IMR-90 (cell line): ENCODE measurements at places on chromosomes 3 and 15. TPM values are rescaled to one million over a fixed set of nuclear protein-coding genes. Genes with fewer than 3 reads are reported as not detected.

DNA sequence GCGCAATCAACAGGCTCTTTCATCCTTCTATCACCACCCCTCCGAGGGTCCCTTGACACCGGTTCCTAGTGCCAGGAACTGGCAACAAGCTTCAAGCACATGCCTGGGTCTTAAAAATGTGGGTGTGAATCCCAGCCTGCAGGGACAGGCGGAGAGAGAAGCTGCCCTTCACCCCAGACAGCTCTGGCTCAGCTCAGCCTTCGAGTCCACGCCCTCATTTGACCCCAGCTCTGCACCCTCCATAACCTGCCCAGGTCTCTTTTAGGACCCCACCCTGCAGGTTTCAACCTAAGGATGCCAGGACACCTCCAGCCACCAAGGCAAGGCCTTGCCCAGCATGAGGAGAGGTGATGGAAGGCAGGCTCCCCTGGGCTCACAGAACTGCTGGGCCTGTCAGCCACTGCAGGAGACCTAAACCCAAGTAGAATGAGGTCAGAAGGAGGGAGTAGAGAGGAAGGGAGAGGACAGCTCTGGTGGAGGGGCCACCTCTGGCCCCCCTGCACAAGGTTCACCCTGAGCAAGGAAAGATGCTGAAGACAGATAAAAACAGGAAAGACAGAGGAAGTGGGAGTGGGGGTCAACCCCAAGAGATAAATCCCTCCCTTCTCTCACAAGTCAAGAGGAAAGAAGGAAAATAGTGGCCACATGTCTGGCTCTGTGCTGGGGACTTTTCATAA is 2.6 kb upstream of the LOXL1 start:
- peaks cover 47% of the 10 kb centered on the region for H3K4me1 ChIP-seq
- H3K27ac ChIP-seq: peak overlapping the region; percentile 91
- H3K4me3 ChIP-seq: no peak overlapping the region

DNA sequence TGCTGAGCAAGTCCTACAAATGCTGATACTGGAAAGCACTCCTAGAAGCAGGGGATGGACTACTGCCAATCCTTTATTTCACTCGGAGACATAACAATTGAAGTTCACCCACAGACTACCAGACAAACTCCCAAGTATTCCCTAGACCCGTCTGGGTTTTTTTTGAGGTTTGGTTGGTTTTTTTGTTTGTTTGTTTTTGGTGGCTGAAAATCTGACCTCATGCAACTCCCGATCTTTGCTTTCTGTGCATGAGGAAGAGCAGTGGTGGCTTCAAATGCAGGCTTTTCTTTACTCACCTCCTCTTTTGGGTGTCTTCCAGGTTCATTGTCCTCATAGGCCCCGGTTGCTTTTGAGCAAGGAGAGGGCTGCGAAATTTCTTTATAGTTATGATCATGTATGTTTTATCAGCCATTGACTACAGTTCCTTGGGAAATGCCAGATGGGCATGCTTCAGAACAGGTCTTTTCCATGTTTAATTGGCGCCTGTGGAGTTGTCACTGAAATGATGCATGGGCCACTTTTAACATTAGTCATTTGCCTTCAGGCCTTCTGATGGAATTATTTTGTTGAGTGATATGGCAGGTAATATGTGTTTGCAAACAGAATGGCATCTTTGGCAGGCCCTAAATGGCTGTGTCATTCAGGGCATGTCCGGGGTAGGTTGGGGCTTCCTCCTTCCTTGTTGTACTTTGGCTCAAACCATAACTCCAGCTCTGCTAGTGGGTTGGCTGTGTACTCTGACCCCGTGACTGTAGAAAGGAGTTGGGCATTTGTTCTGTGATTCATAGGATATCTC is 81.3 kb upstream of the ZBED2 start:
- no peak overlapping the region for H3K27ac ChIP-seq
- no peak overlapping the region for H3K4me3 ChIP-seq
- H3K36me3 ChIP-seq: no peaks in the 10 kb centered on the region
- H3K4me1 ChIP-seq: peaks cover 3% of the 10 kb centered on the region; the same call in 1 of the 2 replicates
- DNase-seq: no peak

- DNase-seq: no peak
- H3K36me3 ChIP-seq: no peaks in the 10 kb centered on the region
- H3K4me1 ChIP-seq: peaks cover 2% of the 10 kb centered on the region; the same call in 1 of the 2 replicates
- no peak overlapping the region for H3K4me3 ChIP-seq
- peaks cover 68% of the 10 kb centered on the region for H3K27me3 ChIP-seq
- H3K27ac ChIP-seq: no peak overlapping the region
These were observed 7.5 kb upstream of the PCSK6 start for GRCh38 chr15:101497017-101497416.

- no peak overlapping the region for H3K4me3 ChIP-seq
- H3K4me1 ChIP-seq: no peaks in the 10 kb centered on the region
- H3K27ac ChIP-seq: no peak overlapping the region
- H3K27me3 ChIP-seq: peaks cover 5% of the 10 kb centered on the region
- no peaks in the 10 kb centered on the region for H3K36me3 ChIP-seq
These were observed 180.0 kb downstream of the CD47 start for GRCh38 chr3:107910713-107911259.

GRCh38 chr15:100899601-100900000 is 19.6 kb upstream of the LRRK1 start:
- no peaks in the 10 kb centered on the region for H3K36me3 ChIP-seq
- H3K27ac ChIP-seq: no peak overlapping the region
- no peaks in the 10 kb centered on the region for H3K27me3 ChIP-seq
- H3K4me3 ChIP-seq: no peak overlapping the region

GRCh38 chr3:100113723-100114412 is 433 bp downstream of the FILIP1L start:
- no peaks in the 10 kb centered on the region for H3K27me3 ChIP-seq
- peaks cover 5% of the 10 kb centered on the region for H3K4me1 ChIP-seq
- H3K4me3 ChIP-seq: no peak overlapping the region
- peak overlapping the region; percentile 26; the same call in 1 of the 2 replicates for H3K27ac ChIP-seq

DNA sequence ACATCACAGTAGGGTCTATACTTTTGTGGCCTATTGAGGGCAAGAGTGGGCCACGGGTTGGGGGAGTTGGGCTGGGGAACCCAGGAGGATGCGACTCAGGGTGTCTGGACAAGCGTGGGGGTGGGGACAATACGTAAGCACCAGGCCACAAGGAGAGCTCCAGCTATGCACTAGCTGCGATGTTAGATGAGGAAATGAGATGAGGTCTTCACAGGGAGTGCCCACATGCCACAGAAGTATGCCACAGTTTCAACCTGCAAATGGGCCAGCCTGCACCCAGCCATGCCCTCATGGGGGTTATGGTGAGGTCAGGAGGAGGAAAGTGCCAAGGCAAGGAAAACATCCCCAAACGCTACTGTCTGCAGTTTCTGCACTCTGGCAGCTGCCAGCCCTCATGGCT is 30.5 kb downstream of the CACNA2D2 start:
- no peak overlapping the region for H3K4me3 ChIP-seq
- H3K27me3 ChIP-seq: peaks cover 22% of the 10 kb centered on the region; the same call in 1 of the 2 replicates
- no peaks in the 10 kb centered on the region for H3K36me3 ChIP-seq
- H3K4me1 ChIP-seq: no peaks in the 10 kb centered on the region
- no peak overlapping the region for H3K27ac ChIP-seq
- no peak for DNase-seq

DNA sequence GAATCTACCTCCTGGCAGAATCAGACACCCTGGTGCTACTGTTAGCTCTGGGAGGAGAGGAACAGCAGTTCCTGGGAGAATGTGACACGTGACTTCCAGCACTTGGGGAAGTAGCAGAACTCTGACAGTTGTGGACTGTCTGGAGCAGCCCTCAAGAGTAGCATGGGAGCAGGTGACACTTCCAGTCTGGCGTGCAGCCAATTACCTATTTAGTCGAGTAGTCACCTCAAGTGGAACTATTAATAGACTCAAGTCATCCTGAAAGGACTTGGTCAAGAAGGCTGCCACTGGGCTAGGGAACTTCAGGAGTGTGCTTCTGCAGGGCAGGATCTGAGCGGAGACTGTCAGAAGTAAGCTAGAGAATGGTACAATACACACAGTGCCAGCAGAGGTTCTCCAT is 62.3 kb downstream of the MTHFS start:
- H3K4me3 ChIP-seq: no peak overlapping the region
- H3K4me1 ChIP-seq: no peaks in the 10 kb centered on the region
- H3K27ac ChIP-seq: no peak overlapping the region
- no peak for DNase-seq
- H3K27me3 ChIP-seq: no peaks in the 10 kb centered on the region
- H3K36me3 ChIP-seq: no peaks in the 10 kb centered on the region

- H3K4me1 ChIP-seq: peaks cover 13% of the 10 kb centered on the region
- peaks cover 10% of the 10 kb centered on the region for H3K36me3 ChIP-seq
- no peaks in the 10 kb centered on the region for H3K27me3 ChIP-seq
- peak; percentile 40 for DNase-seq
- peak overlapping the region; percentile 10; the same call in 1 of the 2 replicates for H3K27ac ChIP-seq
These were observed 124.5 kb downstream of the THSD4 start for GRCh38 chr15:71239592-71240364.

GRCh38 chr15:100783291-100783690 is 96.3 kb upstream of the ALDH1A3 start:
- no peak for DNase-seq
- H3K36me3 ChIP-seq: no peaks in the 10 kb centered on the region
- H3K27ac ChIP-seq: no peak overlapping the region

DNA sequence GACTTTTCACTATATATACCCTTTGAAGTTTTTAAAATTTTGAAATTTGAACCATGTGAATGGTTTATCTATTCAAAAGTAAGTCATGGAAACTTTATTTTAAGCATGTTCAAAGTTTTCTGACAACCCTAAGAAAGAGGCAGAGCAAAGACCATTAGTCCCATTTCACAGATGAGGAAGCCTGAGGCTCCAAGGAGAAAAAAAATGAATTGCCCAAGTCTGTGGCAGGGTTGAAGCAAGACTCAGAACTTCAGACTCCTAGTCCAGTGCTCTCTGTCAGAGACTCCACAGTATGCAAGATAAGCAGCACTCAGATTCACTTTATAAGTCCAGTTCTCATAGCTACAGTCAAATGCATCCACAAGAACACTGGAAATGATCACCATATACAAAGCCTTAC is 4.5 kb downstream of the RAB43 start:
- peaks cover 10% of the 10 kb centered on the region for H3K4me1 ChIP-seq
- no peak overlapping the region for H3K27ac ChIP-seq
- H3K36me3 ChIP-seq: peaks cover 12% of the 10 kb centered on the region
- H3K27me3 ChIP-seq: no peaks in the 10 kb centered on the region

DNA sequence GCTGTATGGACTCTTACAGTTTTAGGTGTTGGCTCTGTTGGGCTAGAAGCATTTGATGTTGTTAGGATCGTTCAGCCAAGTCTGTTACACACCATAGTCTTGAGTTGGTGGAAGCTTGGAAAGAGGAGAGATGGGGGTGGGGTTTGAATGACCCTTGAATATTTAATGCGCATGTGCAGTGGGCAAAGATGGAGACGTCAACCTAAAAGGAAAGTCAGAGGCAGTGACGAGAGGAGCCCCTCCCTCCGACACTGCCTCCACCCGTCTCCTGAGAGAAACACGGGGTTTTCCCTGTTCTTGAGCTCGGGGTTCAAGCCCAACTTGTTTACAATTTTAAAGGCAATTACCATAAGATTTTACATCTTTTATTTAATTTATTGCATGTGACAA is 311.4 kb downstream of the SHQ1 start:
- no peaks in the 10 kb centered on the region for H3K36me3 ChIP-seq
- H3K4me1 ChIP-seq: no peaks in the 10 kb centered on the region
- no peak for DNase-seq
- H3K4me3 ChIP-seq: no peak overlapping the region
- no peak overlapping the region for H3K27ac ChIP-seq
- peaks cover 37% of the 10 kb centered on the region for H3K27me3 ChIP-seq

DNA sequence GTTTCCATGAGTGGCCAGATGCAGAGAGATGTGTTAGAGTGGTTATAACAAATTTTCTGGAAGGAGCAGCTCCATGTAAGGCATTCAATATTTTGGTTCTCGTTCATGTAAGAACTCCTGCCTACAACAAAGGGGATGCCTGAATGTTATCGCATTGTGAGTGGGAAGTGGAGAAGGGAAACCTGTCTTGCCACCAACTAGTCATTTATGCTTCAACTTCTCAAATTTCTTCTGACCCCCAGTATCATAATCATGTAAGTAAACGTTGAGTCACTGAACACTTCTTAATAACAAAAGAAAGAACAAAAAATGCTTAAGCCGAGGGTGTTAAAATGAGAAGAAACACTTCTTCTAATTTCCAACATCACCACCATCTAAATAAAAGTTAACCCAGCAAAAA is 62.0 kb upstream of the MRPL3 start:
- H3K27me3 ChIP-seq: no peaks in the 10 kb centered on the region
- H3K4me3 ChIP-seq: no peak overlapping the region
- no peaks in the 10 kb centered on the region for H3K4me1 ChIP-seq

ACKR2 gene
- total RNA-seq: not detected in 2 replicates

POPDC2 gene
- total RNA-seq: under 0.01 TPM in 2 replicates

CPNE4 gene
- not detected in 2 replicates for total RNA-seq

CCDC33 gene
- total RNA-seq: not detected in 2 replicates

MYO1E gene
- 35.8 and 37.3 TPM in 2 replicates for total RNA-seq

KLHDC8B gene
- total RNA-seq: 16.1 and 16.5 TPM in 2 replicates

SIDT1 gene
- not detected in 2 replicates for total RNA-seq

PDE12 gene
- total RNA-seq: 16.8 and 16.9 TPM in 2 replicates
